Renal cortical epithelial cell (primary cell): ENCODE measurements at places on chromosomes 12 and 14. TPM values are rescaled to one million over a fixed set of nuclear protein-coding genes. Genes with fewer than 3 reads are reported as not detected.

The ASCL1 gene
- total RNA-seq, result not detected in 2 replicates

DNA sequence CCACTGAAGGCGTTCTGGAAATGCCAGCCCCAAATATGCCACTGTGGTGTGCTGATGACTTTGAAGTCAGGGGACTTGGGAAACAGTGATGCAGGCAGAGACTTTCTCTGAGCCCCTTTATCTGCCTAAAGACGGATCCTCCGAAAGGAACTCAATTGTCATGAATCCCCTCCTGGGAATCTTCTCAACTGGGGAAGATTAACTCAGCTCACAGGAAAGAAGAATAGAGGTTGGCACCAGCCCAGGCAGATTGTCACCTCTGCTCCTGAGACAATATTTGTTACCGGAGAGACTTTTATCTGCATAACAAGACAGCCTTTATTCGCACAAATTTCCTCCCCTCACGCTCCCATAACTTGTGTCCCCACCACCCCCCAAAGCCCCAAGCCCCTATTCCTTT lies 414.4 kb downstream of the FUT8 start:
- no peak for DNase-seq

The PRB2 gene
- total RNA-seq, result not detected in 2 replicates

DNA sequence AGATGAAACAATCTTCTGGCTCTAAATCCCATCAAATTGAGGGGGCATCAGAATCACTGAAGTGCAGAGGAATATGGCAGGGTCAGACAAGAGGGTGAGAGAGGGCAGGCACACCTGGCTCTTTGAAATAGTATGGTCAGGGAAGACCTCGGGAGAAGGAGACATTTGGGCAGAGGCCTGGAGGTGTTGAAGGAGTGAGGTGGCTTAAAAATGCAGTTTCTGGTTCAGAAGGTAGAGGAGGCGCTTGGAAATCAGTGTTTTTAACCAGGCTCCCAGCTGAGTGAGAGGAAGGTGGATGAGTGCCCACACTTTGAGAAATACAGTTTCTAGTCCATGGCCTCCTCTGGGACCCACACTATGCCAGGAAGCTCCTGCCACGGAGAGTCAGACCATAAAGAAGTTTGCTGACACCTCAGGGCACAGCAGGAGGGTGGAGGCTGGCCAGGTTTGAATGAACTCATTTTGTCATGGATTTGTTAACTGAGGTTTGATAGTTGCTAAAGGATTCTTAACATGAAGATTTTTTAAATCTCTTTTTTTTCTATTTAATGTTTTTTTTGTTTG lies 20.1 kb downstream of the NID2 start:
- peak; percentile 33 for DNase-seq

DNA sequence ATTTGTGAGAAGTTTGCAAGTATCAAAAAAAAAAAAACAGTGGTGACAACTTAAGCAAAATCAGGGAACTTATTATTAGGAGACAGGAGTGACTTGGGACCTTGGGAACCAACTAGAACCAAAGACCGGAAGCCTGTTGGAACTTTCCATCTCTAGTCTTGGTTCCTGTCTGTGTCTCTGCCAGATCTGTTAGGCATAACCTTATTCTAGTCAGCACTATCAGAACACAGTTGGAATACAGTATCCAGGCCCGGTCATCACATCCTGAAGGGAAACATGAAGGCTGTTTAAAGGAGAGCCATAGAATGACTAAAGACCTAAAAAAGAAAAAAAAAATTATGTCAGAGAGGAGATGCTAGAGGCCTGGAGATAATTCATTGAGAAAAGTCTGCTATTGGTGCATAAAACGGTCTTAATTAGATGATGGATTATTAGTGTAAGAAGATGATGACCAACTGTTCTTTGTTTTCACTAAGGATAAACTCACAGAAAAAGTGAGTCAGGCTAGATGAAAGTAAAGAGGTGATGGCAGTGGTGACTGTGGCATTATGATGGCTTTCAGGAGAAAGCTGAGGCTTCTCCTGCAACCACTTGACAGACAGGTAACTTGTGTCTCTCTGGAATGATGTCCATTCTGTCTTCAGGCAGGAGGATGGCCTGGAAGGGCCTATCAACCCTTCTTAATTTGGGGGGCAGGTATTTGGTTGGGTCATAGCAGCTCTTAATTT lies 28.2 kb downstream of the DACT1 start:
- DNase-seq, result no peak

GRCh38 chr14:21106498-21107282 lies 5.8 kb downstream of the TMEM253 start:
- DNase-seq, result peak; percentile 75

DNA sequence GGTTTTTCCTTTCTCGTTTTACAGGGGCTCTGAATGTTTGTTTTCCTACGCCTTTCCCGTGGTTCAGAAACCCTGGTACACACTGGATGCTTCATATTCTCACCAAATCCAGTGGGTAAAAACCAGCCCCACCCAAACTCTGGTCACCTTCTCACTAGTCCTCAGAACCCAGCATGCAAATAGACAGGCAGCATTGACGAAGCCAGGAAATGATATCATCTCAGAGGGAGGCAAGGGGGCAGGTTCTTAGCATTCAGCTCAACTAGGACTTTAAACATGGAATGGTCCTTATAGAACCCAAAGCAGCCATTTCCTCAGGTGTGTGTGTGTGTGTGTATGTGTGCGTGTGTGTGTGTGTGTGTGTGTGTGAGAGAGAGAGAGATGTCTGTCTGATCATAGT lies 142.0 kb downstream of the KCNK10 start:
- no peak for DNase-seq

The WNT5B gene
- 11.0 and 102 TPM in 2 replicates for total RNA-seq

GRCh38 chr12:76236640-76237039 lies 111.6 kb downstream of the BBS10 start:
- DNase-seq, result peak; percentile 79

The CACNA2D4 gene
- total RNA-seq, result 0.17 and 0.20 TPM in 2 replicates

The FAM90A1 gene
- total RNA-seq, result 0.10 TPM in 1 of 2 replicates, not detected in the other

- DNase-seq, result no peak
Measured at GRCh38 chr12:34333337-34333736, 311.0 kb downstream of the ALG10 start.

The GALNT6 gene
- total RNA-seq, result 41.6 and 93.3 TPM in 2 replicates

The TPPP2 gene
- not detected in 2 replicates for total RNA-seq

The AQP6 gene
- not detected in 2 replicates for total RNA-seq

The ASB2 gene
- 0.05 and 0.35 TPM in 2 replicates for total RNA-seq

GRCh38 chr12:64826234-64826633 lies 1.8 kb downstream of the TBC1D30 start:
- peak; percentile 47 for DNase-seq

The KRT86 gene
- total RNA-seq, result 0.05 and 2.4 TPM in 2 replicates

DNA sequence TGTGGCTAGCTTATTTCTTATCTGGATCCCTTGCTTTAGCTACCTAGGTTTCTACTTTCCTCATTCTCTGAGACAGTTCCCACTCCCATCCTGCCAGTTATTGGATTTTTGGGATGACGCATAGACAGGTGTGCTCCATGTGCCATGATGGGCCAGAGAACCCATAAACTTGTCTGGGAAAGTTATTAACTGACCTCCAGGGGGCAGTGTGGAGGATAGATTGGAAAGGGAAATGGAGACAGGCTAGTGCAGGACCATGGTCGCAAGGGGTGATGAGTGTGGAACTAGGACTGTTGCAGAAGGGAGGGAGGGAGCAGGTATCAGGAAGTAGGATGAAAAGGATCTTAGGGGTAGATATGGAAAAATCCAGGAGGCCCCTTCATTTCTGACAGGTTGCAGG lies 80.3 kb downstream of the ESRRB start:
- no peak for DNase-seq

- DNase-seq, result peak; percentile 36
Measured at GRCh38 chr14:55803873-55804553, 224.0 kb downstream of the KTN1 start.

- DNase-seq, result no peak
Measured at GRCh38 chr12:6941267-6941666, 2.3 kb upstream of the RNU7-1 start.

DNA sequence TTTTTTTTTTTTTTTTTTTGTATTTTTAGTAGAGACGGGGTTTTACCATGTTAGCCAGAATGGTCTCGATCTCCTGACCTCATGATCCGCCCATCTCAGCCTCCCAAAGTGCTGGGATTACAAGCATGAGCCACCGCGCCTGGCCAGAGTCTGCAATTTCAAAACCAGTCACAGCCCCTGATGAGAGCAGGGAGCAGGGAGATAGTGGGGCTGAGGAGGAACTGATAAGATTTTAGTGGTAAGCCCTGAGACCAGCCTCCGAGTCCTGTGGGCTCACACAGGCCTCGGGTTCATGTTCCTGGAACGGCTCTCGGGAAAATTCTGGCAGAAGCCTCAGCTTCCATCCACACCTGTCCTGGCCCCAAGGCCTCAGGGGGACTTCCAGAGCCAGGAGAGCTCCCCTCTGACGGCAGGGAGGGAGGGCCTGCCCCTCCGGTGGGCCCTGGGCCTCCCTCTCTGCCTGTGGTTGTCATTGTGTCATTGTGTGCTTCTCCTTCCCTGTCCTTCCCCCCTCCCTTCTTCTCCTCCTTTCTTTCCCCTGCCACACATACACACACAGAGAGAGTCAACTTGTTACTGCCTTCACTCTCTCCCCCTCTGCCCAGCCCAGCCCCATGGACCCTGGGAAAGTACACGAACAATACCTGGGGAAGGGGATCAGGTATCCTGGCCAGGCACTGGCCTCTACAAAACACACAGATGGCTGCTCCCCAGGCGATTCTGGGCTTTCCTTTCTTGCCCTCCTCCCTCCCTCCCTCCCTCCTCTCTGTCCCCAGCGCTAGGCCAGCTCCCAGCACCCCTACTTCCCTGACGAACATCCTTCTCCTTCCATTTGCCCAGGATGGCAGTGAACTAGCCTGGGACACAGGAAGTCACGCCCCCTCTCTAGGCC lies 294.1 kb downstream of the DPF3 start:
- no peak for DNase-seq

DNA sequence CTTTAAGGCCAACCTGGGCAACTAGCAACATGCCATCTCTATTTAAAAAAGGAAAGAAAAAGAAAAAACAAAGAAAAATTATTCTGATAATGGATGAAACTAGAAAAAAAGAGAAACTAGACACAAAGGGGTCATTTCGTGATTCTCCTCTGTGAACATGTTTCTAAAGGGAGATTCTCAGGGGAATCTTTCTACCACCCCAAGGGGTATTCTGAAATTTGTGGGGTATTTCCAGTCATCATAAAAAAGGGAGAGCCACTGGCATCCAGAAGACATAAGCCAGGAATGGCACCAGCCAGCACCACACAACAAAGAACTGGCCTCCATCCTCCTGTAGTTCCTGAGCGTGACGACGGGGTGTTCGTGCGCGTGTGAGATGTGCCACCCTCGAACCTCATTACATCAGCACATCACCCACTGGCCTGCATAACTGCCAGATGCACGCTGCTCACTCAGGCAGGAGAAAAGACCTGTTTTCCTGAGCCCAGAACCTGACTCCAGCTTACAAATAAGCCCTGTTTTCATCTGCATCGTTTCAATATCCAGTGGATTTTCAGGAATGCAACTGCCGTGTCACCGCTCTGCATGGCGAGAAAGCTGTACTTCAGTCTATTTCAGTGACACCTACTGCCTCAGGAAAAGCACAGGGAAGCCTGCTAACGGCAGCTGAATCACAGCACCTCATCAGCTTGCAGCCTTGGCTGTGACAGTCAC lies 23.9 kb downstream of the STX2 start:
- DNase-seq, result peak; percentile 7
